ENCODE measurements at places on chromosomes 3 and 15.

GRCh38 chr3:108013141-108014055 is 77.4 kb downstream of the CD47 start:
- no peak for DNase-seq

DNA sequence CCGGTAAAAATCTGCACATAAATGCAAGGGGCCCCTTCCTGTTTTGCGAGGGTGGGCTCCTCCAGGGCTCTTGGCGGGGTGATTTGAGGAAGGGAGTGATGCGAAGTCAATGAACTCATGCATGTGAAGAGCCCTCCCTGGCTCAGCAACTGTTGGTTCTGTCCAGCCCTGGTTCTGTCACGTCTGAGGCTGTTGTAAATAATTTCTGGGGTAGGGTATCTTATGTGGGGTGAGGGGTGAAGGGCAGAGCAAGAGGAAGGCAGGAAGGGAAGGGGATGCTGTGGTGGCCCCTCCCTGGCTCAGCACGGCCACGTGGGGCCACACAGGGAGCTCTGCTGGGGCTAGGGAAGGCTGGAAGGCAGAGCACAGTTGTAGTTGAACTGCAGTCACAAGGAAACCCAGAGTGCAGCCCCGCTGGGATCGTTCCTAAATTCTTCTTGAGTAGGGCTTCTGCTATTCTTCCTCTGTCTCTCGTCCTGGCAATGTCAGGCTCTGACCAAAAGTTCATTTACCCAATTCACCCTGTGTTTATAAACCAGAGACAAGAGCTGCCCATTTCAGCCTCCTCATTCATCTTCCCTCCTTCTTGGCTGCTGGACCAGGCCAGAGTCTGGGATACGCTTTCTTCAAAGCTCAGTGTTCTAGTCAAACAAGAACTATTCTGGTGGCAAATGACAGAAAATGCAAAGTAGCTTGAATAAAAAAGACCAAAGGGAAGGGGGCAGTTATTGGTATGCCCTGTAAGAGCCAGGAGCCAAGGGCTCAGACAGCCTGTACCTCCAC is 14.8 kb upstream of the TOPBP1 start:
- no peak for DNase-seq

- no peak for DNase-seq
Measured at GRCh38 chr3:170768334-170768801, 101.6 kb downstream of the RPL22L1 start.

GRCh38 chr3:49813497-49814174 is at the start of gene UBA7:
Gene UBA7 (minus strand): TSS chr3:49813953. CDS start chr3:49813787, 166 bp downstream.
- peak; percentile 45 for DNase-seq

GRCh38 chr3:188092648-188093047 is 61.3 kb upstream of the LPP start:
- DNase-seq: no peak

DNA sequence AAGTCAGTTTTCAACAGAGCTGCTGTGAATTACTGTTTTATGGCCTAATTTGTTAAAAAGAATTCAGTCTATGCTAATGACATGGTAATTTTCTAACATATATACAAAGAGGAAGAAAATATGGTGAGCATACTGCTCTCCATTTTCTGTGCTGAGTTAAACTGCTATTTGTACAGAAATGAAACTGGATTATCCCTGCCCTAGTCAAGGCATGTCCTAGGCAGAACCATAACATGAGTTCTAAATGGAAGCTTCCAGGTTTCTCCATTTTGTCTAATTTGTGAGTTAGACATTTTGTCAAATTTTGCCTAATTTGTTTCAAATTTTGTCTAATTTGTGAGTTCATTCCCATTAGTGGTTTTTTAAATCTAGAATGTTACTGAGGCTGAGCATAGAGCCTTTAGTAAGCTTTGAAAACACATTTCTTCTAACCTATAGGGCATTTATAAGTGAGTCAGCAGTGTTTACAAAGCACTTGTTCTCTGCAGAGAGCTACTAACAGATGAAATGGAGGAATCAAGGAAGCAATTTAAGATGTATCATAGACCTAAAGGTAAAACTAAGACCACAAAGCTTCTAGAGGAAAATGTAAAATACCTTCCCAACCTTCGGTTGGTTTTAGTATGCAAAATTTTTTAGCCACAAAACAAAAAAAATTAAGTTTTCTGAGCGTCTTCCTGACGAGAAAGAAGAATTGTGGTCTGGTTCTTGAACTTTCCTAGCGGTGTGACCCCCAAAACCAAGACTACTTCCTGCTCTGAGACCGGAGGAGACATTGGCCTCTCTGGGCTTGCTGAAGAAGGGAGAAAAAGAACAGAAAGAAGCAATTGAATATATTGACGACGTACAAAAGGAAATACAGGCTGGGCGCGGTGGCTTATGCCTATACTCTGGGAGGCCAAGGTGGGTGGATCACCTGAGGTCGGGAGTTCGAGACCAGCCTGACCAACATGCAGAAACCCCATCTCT is 9.8 kb downstream of the P2RY14 start:
- DNase-seq: no peak

DNA sequence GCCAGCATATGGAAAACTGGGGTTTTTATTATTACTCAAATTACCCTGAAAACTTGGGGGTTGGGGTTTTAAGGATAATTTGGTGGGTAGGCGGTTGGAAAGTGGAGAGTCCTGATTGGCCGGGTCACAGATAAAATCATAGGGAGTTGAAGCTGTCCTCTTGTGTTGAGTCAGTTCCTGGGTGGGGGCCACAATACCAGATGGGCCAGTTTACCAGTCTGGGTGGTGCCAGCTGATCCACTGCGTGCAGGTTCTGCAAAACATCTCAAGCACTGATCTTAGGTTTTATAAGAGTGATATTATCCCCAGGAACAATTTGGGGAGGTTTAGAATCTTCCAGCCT is 4.9 kb upstream of the ZNF662 start:
- no peak for DNase-seq

- DNase-seq: no peak
Measured at GRCh38 chr3:62859203-62859791, 15.9 kb downstream of the CADPS start.

DNA sequence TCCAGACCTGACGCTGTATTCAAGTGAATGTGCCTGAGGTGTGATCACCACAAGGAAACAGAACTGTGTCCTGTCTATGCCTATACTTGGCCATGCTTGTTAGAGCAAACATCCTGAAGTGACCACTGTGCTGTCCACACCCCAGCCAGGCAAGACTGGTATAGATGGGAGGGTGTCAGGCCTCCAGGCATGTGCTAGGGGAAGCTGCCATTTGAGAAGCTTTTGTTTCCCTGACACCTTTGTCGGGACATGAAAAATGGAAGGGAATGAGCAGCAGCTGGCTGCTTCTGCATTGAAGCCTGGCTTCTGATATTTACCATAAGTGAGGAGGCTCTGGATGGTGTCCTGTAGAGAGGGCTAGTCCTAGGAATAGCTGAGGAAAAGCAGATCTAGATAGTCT is 106.2 kb downstream of the CPNE4 start:
- DNase-seq: no peak

- DNase-seq: no peak
Measured at GRCh38 chr3:195580744-195581443, 2.8 kb downstream of the APOD start.

GRCh38 chr3:133700351-133700750 is 38.6 kb upstream of the TOPBP1 start:
- DNase-seq: no peak

DNA sequence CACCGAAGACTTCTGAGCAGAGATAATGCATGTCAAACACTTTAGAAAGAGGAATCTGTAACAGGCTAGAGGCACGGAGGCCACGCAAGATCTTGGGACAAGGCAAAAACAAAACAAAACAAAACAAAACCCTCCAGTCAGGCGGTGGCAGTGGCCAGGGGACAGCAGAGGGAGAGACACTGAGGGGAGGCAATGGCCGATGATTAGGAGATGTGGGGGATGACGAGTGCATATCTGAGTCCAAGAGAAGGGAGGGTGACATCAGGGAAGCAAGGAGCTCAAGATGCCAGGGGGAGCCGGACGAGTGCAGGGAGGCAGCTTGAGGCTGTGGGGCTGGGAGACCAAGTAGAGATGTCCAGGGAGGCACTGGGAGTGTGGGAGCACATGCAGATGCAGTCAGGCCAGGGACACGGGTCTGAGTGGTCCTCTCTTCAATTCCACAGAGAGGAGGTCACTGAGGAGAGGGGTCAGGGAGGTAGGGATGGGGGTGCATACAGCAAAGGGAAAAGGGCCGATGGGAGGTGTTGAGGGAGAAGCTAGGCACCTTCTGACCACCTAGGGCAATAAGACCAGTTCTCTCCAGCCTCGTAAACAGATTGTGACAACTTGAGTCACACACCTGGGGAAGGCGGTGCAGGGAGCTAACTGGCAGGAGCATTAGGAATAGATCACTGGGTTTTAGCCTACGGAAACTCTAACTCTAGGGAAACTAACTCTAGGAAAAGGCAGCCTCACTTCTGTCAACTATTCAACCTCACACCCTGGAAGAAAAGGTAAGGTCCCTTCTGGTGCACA is 29.6 kb downstream of the SLCO2A1 start:
- DNase-seq: no peak

DNA sequence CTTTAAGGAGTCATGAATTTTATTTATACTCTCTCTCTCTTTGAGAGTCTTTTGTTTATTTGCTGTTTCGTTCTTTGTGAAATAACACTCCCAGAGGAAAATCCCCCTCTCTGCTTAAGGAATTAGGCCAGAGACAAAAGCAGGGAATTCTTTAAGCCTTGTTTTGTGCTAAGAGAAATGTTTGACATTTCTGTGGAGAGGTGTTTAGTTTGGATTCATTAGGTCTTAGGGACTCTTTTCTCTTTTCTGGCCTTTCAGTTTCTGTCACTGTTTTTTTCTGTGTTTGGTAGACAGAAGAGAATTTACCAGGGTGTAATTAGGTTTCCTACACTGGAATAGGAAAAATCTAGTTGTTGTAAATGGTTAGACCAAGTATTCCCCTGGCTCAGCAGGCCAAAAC is 241.8 kb upstream of the NR2F2 start:
- no peak for DNase-seq

GRCh38 chr3:37741644-37742043 is 120.0 kb upstream of the CTDSPL start:
- peak; percentile 3 for DNase-seq

DNA sequence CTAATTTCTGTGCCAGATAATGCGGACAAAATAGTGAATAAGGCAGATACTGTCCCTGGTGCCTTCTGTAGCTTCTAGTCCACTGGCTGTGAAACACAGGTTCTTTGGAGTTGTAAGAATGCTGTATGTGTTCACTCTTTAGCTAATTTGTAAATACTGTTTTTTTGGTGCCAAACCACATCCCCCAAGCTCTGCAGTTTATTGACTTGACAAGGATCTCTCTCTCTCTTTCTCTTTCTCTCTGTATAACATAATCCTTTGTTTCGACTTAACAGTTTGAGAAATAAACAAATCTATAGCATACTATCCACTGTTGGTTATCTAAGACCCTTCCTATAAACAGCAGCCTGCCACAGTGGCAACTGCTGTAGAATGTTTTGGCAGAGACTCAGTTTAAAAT is 7.6 kb downstream of the SMAD3 start:
- no peak for DNase-seq

DNA sequence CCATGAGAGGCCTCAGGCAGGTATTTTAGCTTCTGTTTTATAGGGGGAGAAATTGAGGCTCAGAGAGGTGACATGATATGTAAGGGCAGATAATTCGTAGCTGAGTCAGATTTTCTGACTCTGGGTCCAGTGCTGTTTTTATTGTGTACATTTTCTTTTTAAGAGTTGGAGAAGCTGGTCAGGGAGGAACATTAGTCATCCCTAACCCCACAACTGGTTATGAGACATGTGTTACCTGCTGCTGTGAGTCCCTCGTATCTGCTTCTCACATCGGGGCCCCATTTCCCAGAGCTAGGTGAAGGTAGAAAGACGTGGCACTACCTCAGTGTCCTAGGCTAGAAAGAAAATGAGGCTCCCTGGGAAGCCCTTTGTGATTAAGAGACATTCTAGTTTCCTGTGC is 28.6 kb downstream of the GALNT15 start:
- no peak for DNase-seq

- no peak for DNase-seq
Measured at GRCh38 chr3:14757153-14757700, 61.5 kb upstream of the FGD5 start.

DNA sequence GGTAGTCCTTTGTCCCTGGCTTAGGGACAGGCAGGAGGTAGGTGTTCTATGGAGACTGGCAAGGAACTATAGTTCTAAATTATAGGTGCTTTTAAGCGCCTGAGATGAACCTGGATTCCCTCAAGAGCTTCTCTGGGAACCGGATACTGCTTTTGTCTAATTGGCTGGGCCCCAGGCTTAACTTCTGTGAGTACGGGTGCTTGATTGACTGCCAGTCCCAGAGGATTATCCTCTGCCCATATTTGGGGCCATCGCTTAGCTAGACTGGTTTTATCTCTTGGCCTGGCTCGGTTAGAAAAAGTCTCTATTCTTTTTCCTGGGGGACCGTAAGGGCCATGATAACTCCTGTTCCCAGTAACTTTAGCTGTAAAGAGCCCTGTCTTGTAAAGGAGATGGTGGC is 339.1 kb downstream of the KCNH8 start:
- DNase-seq: no peak

DNA sequence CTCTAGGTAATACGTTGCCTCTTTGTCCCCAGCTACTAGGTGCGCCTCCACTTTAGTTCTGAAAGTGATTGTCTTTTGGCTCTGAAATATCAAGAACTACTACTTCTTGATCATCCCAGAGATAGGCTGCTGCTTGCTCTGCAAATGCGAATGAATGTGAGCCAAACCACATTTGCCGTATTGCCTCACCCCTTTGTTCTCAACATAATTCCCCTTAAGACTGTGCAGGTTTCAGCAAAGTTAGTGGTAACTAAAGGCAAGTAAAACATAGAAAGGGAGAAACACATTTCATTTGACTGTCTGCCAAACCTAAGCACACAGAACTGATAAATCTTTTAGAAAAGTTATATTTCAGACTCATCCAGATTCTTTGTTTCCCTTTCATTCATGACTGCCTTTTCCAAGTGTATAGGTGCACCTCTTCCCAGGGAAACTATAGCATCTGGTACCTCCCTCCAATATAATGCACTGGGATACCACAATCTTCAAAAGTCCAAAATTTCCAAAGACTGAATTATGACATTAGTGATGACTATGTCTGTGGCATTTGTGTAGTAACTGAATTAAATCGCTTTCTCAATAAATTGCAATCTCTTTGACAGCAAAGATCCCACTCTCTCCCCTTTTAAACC is 720.6 kb upstream of the CBLB start:
- no peak for DNase-seq

GRCh38 chr3:53170325-53171063 is 9.5 kb downstream of the PRKCD start:
- DNase-seq: peak; percentile 55

DNA sequence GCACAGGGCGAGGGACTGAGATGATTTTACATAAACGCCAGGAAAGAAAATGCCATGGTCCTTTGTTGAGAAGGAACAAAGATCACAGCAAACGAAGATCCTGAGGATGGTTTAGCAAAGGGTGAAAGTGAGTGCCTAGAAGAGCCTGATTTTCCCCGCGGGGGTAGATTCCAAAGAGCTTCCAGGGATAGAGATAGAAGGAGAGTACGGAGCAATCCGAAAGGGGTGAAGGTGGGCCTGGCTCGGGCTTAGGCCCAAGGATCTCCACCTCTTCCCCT is 977 bp downstream of the CDC25A start:
- no peak for DNase-seq

GRCh38 chr3:5186089-5186857 is 1.2 kb upstream of the EDEM1 start:
- DNase-seq: no peak

- DNase-seq: peak; percentile 10
Measured at GRCh38 chr15:45126535-45127158, 3.0 kb downstream of the DUOXA1 start.

Data from GDM1 (cell line).